Sigmoid colon (tissue), 7 donors: ENCODE measurements at places on chromosomes 7 and 10. TPM values are rescaled to one million over a fixed set of nuclear protein-coding genes. Genes with fewer than 3 reads are reported as not detected.

The FOXI2 gene
- total RNA-seq = not detected

The HNRNPF gene
- total RNA-seq = 166 TPM

The MYO3A gene
- 0.71 TPM for total RNA-seq

The KNDC1 gene
- 1.9 TPM for total RNA-seq

The ICA1 gene
- 8.2 TPM for total RNA-seq

The MYPN gene
- total RNA-seq = not detected

The SPDYE9 gene
- not detected for total RNA-seq

DNA sequence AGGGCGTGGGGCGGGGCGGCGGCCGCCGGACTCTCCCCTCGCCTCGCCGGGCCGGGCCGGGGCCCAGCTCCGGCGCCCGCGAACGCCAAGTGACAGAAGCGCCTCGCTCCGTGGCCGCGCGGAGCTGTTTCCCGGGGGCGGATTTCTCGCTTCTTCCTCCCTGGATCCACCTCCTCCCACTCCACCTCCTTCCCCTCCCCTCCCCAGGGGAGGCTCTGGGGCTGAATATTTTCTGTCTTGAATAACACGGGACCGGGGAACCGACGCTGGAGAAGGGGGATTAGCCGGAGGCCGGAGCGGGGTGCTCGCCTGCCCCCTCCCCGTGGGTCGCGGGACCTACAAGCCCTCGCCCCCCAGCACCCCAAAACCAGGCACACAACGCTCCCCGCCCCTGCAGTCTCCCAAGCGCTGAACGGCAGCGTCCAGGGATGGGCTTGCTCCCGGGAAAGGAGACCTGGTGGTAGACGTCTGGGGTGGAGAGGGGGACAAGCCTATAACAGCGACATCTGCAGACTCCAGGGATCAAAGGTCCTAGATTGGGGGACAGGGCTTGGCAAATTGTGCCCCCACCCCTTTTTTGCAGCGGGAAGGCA, at the start of gene ARHGAP21:
Gene ARHGAP21, minus strand, starts transcription at position 100 of the 593 bp plus-strand sequence. CDS start 1,988 bp downstream, outside the sequence.
- DNase-seq = peak; percentile 87
